ENCODE measurements at places on chromosomes 2 and 18.

GRCh38 chr18:34707670-34708069 lies 2.4 kb upstream of the DTNA start:
- DNase-seq, result peak; percentile 96

DNA sequence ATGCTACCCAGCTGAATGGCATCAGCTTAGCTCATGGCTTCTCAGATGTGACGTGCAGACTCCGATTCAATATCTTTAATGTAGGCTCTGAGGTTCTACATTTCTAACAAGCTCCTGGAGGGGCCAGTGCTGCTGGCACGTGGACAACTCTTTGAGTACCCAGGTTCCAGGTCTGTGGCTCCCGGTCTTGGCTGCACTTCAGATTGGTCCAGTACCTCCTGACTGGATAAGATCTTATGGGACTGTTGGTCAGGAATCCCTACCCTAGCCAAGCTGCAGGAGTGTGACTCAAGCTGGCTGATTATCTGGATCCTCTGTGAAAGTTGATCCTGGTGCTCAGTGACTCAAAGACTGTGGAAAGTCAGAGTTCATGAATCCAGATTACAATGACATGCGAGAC lies 222.1 kb downstream of the ANKRD30B start:
- peak; percentile 18 for DNase-seq

GRCh38 chr2:212535996-212536816 lies 2.4 kb downstream of the ERBB4 start:
- DNase-seq, result no peak

DNA sequence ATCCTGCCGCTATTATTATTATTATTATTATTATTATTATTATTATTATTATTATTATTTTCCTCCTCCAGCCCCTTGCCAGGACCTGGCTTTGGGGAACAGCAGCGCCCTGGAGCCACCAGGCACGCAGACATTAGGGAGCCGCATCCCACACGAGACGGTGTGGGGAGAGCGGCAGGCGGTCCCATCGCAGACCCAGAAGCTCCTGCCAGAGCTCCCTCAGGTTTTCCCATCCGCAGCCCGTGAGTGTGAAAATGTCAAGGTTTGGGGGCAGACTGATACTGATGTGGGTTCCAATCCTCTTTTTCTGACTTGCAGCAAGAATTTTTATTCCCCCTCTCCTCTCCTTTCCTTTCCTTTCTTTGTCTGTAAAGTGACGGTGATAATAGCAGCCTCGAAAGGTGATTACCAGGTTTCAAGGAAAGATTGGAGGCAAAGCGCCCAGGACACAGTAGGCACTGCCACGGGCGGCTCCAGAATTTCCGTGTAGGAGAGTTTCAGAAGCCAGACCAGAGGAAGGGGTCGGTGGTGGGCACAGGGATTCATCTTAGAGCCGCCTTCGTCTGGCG lies 816 bp downstream of the SCTR start:
- DNase-seq, result no peak

- DNase-seq, result peak; percentile 59
Measured at GRCh38 chr2:106965611-106966010, 79.6 kb upstream of the ST6GAL2 start.

GRCh38 chr2:233221378-233222063 lies 30.0 kb upstream of the ATG16L1 start:
- DNase-seq, result no peak

DNA sequence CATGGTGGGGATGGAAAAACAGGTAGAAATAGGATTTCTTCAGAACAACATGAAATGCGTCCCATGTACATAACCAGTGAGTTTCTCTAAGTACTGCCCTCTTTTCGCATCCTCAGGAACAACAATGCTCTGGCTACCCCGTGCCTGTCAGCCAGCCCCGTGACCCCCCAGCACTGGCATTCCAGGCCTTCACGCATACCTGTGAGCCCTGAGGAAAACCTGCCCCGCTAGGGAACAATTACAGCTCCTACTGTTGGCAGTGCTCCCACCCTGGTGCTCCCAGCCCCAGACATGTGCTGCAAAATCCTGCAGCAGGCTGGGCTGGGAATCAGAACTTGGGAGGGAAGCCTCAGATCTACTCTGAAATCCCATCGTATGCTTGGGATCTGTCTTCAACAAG lies 9.1 kb downstream of the SMAD7 start:
- DNase-seq, result no peak

DNA sequence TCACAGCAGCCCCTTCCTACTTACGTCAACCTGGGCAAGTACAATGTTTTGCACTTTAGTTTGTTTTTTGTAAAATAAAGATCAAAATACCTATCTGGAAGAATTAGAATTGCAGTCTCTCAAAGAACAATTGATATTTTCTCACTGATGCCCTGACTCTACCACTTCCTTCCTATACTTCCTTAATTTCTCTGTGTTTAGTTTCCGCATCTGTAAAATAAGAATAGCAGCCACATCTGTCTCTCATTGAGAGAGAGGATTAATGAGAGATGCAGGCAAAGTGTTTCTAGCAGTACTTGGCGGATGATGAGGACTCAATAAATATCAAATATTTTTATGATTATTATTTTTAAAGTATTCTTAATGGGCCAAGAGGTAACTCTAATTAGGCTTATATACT lies 122.6 kb upstream of the PIEZO2 start:
- no peak for DNase-seq

DNA sequence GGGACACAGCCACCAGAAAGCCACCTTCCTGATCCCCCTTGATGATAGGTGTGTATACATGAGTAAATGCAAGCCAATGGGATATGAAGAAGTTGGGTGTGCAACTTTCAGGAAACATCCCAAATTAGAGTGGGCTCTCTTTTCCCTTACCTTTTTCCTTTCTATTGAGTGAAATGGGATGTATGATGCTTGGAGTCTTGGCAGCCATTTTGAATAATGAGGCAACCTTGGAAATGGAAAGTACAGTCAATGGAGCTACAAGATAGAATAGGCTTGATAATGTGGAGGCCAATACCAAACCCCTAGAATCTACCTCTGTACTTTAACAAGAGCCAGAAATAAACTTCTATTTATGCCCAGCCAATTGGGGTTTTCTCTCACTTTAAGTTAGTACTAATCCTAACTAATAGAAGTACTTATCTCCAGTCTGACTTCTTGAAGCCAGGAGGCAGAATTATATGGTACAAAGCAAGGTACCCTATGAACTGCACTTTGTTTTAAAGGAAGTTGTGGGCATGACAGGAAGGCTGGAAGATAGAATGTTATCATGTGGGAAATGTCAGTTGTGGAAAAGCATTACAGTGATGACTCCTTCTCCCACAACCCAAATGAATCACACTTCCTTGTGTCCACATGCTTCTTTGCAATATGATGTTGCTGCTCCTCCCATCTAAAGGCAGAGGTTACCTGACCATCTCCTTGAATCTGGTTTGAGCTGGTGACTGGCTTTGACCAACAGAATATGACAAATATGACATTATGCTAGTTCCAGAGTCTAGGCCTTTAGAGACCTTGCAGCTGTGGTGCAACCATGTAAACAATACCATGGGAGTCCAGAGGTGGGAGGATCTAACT lies 12.9 kb upstream of the NABP1 start:
- DNase-seq, result peak; percentile 65

DNA sequence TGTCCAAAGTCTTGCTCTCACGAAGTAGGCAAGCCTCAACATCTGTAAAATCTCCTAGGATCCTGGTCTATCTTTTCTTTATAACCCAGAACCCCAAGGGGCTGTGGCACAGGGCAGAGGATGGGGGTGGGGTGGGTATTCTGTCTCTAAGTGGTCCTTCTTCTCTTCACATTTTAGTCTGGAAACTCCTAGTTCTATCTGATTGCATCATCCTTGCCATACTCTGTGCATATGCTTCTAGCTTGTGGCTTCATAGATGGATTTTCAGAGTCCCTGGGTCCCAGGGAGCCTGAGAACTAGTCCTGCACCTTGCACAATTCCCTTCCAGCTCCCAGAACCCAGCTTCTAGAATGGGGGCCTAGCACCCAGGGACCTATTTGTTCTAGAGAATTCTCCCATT lies 52.5 kb downstream of the RNF152 start:
- no peak for DNase-seq

GRCh38 chr2:156177654-156178053 lies 154.9 kb downstream of the NR4A2 start:
- DNase-seq, result no peak
